ENCODE measurements at places on chromosomes 11 and 22.

DNA sequence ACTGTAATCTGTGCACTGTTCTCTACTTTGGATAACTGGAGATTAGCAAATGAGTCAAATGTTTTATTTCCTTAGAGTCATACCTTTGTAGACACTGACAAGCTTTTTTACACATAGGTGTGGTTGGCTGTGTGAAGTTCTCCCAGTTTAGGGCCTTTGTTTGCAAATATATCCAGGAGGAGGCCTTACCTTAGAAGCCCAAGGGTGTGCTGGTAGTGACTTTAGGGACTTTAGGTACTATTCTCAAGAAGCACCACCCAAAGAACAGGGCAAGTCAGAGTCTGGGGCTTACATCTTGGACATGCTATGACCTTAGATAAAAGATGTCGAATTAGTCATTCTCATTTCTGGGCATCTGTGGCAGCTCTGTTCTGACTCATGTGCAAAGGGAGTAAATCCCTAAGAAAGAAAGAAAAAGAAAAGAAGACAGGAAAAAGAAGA lies 4.8 kb upstream of the FAR1 start:
- DNase-seq = no peak

GRCh38 chr11:85724748-85725465 lies 38.9 kb upstream of the CCDC89 start:
- DNase-seq = no peak

GRCh38 chr22:48941033-48941902 lies 886.4 kb downstream of the BRD1 start:
- DNase-seq = no peak

DNA sequence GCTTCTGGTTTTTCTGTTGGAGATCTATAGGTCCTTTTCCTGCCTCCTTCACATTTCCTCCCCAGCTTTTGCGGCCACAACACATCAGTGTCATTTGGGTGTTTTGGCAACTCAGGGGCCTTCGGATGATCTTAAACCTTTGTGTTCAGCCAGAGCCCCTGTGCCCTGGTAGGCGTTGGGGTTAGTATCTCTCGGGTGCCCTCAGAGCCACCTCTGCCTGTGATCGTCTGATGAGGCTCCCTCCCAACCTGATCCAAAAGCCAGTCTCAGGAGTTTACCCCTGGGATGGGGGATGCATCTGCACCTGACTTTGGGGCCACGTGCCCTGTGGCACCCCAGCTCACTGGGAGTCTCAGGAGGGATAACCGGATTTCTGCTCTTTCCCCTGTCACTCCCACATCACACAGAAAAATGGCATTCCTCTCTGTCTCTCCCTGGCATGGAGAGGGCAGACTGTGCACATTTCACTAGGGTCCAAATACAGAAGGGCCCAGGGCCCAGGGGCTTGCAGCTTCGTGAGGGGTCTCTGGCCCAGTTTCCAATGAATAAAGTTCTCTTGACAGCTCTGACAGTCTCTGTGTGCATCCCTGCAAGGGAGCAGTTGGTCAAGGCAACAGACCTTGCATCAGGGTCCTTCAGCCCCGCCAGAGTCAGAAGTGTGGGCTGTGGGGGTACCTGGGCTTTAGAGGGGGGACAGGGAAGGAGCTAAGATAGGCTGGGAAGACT lies 2.6 kb downstream of the RNF26 start:
- DNase-seq = no peak

GRCh38 chr11:108616549-108616948 lies 23.0 kb upstream of the EXPH5 start:
- DNase-seq = no peak

GRCh38 chr11:59188954-59189353 lies 17.0 kb downstream of the DTX4 start:
- DNase-seq = no peak

GRCh38 chr22:43158778-43159483 lies 7.6 kb downstream of the TSPO start:
- no peak for DNase-seq

DNA sequence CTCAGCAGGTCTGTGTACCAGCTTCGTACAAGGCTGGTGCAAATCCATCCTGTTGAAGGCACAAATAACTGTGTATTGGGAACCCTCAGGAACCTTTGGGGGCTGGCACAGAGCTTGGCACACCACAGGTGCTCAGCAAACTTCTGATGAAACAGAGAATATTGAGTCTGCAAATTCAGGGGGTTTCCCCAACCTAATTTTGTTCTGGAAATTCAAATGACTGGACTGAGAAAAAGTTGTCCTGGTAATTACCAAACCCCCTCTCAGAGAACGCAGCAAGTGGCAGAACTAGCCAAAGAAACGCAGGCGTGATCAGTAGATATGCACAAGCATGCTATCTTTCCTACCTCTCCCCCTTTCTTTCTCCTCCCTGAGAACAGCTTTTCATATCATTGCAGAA lies 47.6 kb downstream of the LIF start:
- DNase-seq = no peak

GRCh38 chr22:49321477-49322055 lies 506.1 kb downstream of the BRD1 start:
- DNase-seq = no peak

DNA sequence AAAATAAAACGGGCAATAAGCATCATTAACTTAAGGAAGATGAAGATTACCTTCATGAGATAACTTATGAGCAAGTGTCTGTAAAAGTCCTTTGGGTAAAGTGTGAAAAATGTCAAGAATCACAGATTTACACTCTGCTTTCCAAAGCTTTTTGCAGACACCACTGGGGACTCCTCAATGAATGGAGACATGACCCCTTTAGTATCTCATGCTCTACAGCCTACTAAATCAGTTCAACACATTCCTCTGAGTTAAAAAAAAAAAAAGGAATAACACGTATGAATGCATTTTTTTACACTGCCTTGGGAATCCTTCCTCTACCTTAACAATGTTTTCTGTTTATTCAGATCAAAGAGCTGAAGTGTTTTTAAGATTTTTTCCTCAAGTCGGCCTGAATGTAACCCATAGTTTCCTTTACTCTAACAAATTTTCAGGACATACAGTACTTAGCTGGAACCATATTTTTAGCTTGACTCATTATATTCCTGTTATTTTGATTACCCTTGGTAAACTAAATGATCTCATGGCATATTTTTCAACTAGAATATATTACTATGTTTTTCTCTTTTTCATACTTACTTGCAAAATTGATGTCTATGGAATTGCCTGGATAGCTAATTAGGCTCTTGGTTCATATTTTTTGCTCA lies 25.9 kb upstream of the RAB30 start:
- DNase-seq = no peak

DNA sequence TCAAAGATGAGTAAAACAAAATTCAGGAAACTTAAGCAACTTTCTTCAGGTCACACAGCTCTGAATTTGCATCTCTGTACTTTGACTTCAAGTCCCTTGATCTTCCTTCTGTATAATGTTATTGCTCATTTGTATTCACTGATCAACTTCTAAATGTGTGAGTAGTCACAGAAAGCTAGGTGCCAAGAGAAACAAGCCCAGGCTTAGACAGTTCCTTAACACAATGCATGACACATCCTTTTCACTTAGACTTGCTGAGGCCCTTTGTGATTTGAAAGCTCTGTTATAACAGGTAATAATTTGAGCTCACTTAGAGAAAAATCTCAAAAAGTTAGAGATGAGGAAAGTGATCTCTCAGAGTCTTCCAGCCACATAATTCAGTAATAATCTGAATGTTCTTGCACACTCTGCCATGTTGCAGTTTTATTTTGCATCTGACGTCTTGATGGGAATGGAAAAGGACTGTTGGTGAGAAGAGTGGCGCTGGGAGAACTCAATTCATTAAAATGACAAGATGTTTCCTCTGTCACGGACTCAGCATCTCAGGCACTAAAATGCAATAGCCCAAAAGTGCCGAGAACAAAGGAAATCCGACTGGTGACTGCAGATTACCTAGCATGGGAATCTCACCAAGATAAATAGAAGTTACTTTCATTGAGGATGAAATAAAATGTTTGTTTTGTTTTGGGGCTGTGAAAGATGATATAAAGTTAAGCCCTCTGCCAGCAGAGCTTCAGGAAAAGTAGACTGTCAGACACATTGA lies 665.3 kb downstream of the OPCML start:
- no peak for DNase-seq

GRCh38 chr22:18096823-18097222 lies 13.8 kb upstream of the TUBA8 start:
- no peak for DNase-seq
